ENCODE measurements at places on chromosomes 16 and 17.

DNA sequence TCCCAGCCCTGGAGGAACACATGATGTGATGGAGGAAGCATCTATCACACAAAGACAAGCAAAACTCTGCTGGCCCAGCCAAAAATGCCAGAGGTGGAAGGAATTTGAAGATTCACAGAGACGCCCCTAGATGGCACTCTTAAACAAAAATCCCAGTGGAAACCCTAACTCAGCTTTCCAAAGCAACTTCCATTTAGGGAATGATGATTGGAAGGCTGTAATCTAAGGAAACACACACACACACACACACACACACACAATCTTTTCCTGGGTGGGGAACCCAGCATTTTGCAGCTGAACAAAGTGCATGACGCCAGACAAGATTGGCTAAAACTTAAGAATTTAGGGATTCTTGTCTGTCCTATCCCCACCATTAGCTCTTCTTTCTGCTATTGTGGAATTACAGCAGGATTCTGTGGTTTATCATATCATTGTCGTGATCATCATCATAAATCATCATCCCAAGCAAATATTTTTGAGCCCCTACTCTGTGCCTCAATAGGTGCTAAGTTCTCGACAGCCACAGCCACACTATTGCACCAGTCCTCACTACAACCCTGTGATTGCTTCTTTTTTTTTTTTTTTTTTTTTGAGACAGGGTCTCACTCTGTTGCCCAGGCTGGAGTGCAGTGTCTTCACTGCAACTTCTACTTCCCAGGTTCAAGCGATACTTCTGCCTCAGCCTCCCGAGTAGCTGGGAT, 1.6 kb upstream of the LDAF1 start:
- DNase-seq: no peak

GRCh38 chr16:69477546-69477945, 53.1 kb downstream of the CYB5B start:
- DNase-seq: no peak

GRCh38 chr17:8563024-8563776, 67.3 kb downstream of the MYH10 start:
- no peak for DNase-seq

- no peak for DNase-seq
Observed at GRCh38 chr17:13129356-13129755, 111.5 kb upstream of the ELAC2 start.

DNA sequence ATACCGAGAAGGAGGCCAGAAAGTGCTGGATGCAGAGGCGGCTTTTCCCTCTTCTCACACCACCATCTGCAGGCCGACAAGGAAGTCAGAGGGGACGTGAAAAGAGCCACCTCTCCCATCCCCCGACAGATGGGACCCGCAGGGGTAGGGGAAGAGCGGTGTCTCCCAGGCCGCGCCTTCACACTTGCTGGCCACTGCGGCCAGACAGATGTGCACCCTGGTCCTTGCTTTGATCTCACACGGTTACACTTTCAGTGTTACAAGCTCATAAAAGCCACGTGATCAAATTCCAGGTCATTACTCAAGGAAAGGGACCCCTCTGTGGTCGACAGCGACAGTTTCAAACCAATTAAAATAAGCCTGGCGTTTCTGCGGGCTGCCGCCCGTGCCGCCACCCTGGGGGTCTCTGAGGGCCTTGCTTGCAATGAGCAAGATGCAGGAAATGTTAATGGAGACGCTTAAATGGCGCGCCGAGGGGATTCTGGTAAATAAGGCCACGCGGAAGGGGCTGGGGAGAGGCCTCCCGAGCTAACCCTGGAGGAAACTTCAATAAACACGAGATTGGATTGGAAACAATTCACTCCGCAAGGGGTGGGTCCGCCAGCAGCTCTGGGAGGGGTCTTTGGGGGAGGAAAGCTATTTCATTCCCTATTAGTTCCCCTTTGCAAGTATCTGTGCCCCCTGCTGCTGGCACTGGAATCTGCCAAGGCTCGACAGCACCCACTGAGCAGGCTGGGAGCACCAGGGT, 240.9 kb downstream of the ENGASE start:
- DNase-seq: no peak

DNA sequence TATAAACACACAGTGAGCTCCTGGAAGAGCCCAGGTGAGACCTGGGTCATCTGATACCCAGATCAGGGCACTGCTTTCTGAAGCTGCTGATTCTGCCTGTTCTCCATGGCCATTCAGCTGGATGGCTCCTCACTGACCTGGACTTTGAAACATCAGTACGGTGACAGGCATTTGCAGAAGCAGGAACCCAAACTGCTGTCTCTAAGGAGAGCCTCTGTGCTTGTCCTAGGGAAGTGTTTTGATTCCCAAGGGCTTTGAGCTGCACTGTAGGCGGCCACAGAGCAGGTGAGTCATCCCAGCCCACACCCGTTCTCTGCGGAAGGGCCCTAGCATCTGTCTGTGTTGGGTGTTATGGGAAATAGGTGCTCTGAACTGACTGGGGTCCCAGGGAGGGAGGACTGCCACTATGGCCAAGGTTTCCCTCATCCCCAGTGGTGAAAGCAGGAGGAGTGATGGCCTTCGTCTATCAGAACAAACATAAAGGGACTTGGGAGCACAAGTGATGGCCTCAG, 60.7 kb upstream of the ADCY9 start:
- DNase-seq: no peak

DNA sequence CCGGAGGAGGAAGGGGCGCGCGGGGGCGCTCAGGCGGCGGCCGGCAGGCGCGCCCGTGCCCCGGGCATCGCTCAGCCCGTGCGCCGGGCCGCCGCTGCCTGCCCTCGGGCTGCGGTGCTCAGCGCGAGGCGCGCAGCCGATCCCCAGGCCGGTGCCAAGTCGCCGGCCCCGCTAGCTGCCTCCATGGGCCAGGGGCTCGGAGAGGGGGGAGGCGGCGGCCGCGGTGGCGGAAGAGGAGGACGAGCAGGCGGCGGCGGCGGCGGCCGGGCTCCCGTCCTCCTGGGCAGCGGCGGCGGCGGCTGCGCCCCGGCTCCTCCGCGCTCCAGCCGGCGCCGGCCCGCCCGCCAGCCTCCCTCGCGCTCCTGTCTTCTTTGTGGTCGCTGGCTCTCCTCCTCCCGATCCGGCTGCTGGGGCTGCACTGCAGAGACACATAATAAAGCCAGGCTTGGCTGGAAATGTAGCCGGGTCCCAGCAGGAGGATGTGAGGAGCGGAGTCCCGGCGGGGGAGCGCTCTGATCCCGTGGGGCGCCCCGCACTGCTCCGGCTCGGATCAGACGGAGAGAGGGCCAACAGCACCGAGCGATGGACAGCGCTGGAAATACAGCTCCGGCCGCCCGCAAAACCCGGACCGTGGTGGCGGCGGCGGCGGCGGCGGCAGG, 889 bp upstream of the ZNF423 start:
- no peak for DNase-seq

- DNase-seq: no peak
Observed at GRCh38 chr17:54891176-54891821, 9.4 kb upstream of the TOM1L1 start.

DNA sequence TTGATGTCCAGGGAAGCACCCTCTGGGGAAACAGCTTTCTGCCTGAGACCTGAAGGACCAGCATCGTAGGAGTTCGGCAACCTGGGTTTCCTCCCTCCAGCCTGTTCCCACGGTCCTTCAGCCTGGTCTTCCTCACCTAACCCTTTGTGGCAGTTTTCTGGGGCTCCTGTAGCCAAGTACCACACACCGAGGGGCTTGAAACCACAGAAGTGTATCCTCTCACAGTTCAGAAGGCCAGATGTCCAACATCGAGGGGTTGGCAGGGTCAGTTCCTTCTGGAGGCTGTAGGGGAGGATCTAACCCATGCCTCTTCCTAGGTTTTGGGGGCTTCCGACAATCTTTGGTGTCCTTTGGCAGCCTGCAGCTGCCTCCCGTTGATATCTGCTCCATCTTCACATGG, 381.0 kb upstream of the TNRC6C start:
- no peak for DNase-seq

DNA sequence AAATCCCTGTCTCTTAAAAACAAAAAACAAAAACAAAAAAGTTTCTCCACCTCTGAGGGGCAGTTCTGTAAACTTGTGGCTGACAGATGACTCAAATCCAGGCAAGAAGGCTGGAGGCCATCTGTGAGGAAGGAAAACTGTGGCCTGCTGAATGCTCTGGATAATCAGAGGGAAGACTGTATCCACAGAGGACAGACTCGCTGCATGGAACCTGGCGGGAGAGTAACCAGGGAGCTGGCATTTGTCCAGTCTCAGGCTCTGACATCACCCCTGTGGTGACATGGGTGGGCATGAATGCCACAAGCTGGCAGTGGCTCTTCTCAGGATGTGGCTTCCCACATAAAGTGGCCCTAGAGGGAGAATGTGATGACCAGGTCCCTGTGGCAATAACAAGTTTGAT, 2.8 kb upstream of the KSR1 start:
- DNase-seq: no peak

GRCh38 chr17:73787076-73788059, 143.1 kb upstream of the SDK2 start:
- no peak for DNase-seq

- DNase-seq: peak; percentile 32
Observed at GRCh38 chr17:9115214-9116191, 94.2 kb downstream of the NTN1 start.

DNA sequence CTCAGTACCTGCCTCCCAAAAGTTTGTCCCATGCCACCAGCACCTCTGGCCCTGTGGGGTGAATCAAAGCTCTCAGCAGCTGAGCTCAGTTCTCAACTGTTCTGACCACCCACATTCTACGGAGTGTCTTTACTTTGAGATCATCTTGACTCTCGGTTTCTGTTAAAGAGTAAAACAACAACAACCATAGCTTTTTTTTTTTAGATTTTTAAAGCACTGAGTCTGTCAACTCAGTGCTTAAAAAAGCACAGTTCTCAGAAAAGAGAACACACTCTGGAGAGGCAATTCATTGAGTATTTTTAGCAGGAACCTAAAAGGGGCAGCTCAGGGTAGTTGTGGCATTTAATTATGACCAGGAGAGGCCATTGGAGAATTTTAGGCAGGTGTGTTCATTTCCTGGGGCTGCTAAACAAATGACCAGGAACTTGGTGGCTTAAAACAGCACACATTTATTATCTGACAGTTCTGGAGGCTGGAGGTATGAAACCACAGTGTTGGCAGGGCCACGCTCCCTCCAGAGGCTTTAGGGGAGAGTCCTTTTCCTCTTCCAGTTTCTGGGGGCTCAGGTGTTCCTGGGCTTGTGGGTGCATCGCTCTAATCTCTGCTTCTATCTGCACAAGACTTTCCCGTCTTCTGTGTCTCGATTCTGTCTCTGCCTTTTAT, 6.7 kb upstream of the WFIKKN2 start:
- DNase-seq: no peak

GRCh38 chr16:20879175-20880040, 20.8 kb downstream of the DCUN1D3 start:
- no peak for DNase-seq

DNA sequence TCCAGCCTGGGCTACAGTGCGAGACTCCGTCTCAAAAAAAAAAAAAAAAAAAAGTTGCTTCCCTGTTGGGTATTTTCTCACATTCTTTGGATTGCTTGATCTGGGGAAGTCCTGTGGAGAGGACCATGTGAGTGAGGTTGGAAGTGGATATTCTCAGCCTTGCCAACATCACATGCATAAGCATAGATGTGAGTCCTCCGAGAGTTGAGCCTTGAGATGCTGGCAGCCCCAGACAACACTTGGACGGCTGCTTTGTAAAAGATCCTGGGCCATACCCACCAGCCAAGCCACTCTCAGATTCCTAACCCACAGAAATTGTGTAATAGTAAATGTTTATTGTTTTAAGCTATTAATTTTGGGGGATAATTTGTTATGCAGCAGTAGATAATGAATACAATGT, 1570.0 kb upstream of the GOT2 start:
- DNase-seq: no peak

- DNase-seq: peak; percentile 37
Observed at GRCh38 chr16:17070882-17071592, 399.7 kb downstream of the XYLT1 start.

- DNase-seq: no peak
Observed at GRCh38 chr16:89110641-89111040, 17.0 kb downstream of the ACSF3 start.

All from stimulated activated CD4-positive, alpha-beta T cell treated with anti-CD3 and anti-CD28 coated beads, Interleukin-1b, Interleukin-23, amount 100 ng/mL, for 1 hour (primary cell).